ENCODE measurements at places on chromosomes 2 and 18.

DNA sequence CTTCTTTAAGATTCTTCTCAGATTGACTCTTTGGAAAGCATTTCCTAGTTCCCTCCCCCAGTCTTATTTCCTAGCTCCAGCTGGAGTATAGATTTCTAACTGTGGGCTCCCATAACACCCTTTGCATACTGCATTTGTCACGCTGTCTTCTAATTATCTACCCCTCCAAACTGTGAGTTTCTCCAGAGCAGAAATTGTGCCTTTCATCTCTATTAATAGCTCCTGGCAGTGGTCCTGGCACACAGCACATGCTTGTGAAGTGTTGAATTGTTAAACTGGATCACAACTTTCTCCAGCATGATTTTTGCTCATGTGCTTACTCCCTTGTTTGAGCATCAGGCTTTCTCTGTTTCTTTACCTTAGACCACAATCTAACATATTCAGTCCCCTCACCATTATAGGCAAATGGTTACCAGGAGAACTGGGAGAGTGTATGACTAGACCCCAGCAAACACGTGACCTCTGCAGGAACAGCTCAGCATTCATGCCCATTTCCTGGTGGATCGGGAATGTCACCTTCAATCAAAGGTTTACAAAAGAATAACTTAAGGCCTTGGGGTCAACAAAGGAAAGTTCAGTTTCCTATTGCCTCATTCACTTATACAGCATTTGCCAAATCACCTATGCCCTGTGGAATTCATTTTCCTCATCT lies 175.7 kb upstream of the TANK start:
- no peaks in the 10 kb centered on the region for H3K27me3 ChIP-seq
- H3K27ac ChIP-seq, result no peak overlapping the region

DNA sequence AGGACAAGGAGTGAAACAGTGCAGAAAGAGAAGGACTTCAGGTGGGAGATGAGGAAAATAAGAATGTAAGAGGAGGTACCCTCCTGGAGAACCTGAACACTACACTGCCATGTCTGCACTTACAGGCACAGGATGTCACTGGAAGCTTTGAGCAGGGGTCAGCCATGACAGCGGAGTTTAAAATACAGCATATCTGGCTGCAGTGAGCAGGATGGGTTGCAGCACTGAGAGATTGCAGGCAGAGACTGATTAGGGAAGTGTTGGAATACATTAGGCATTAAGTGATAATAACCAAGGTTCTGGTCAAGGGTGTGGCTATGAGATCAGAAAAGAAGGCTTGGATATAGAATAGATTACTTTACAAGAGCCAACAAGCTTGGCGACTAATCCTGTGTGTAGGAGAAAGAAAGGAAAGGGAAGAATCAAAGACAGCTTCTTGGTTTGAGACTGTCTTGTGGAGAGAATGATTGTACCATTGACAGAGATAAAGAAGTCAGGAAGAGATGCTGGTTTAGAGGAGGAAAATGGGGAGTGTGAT lies 171.1 kb upstream of the RBMS1 start:
- no peak overlapping the region for H3K4me3 ChIP-seq
- no peaks in the 10 kb centered on the region for H3K27me3 ChIP-seq
- H3K4me1 ChIP-seq, result no peaks in the 10 kb centered on the region
- H3K36me3 ChIP-seq, result no peaks in the 10 kb centered on the region

DNA sequence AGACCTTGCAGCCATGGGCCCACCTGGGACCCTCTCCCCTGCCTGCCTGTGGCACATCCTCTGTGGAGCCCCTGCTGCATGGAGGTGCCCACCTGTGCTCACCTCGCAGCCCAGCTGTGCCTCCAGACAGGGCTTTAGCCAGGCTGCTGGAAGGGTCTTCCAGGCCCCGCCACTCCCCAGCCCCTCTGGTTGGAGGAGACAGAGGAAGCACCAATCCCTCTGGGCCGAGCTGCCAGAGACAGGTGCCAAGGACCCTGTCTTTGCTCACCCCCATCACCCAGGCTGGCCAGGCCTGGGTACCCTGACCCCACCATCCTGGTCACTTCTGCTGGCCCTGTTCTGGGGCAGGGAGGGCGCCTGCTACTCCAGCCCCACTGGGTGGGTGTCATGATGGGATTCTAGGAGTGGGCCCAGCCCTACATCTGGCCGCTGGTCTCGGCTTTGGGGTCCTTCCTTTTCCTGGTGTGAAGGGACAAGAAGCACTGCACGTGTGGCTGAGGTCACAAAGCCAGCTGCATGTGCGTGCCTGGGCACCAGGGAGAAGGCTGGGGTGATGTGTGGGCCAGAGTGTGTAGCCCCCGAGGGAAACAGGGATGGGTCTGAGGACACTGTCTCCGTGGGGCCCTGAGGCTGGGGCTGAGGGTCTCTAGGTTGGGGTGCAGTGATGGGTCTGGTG lies 9.3 kb upstream of the NEU4 start:
- H3K27me3 ChIP-seq, result peaks cover 8% of the 10 kb centered on the region
- no peak overlapping the region for H3K27ac ChIP-seq
- H3K4me3 ChIP-seq, result no peak overlapping the region
- DNase-seq, result no peak
- H3K4me1 ChIP-seq, result peaks cover 17% of the 10 kb centered on the region

DNA sequence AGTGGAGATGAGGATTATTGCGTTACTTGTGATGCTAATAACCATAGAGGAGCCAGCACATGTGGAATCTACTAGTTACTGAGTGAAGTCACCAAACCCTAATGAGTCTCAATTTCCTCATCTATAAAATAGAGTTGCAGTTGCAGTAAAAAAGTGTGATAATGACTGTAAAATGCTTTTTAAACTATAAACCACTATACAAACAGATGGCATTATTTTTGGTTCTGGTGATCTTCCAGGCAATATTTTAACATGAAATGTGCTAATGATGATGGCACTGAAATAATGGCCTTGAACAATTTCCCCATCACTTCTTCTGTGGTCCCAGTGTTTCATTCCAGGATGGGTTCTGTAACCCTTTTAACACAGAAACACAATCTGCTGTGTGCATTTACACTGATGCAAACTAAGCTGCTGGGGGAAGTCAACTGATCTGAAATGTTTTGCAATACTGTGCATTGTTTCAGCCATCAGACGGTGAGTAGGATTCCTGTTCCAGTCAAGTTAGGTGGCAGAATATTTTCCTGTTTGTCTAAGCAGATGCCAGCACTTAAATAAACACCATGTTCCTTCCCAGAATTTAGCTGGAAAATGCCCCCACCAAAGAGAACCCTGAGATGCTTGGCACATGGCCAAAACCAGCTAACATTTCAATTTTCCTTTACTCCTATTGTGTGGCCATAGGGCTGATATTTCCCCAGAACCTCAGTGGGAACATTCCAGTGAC lies 52.6 kb downstream of the TACR1 start:
- peak overlapping the region; percentile 52 for H3K27ac ChIP-seq
- H3K27me3 ChIP-seq, result no peaks in the 10 kb centered on the region
- no peaks in the 10 kb centered on the region for H3K36me3 ChIP-seq

DNA sequence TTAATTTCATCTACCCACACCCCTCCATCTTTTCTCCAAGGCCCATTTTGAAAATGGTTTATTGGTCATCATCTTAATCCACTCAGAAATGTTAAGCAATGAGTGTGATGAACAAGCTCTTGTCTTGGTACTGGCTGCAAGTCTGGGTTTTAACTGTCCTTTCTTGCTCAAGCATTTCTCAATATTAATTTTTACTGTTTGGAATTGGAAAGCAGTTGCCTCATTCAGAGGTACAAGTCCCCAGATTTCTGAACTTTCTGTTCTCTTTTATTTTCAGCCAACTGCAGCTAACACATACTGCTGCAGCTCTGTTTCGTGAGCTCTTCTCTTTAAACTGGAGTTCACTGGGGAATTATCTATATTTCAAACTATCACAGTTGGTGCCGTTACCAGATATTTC lies 99.4 kb upstream of the TEX51 start:
- no peak overlapping the region for H3K27ac ChIP-seq
- no peaks in the 10 kb centered on the region for H3K36me3 ChIP-seq
- no peak for DNase-seq

GRCh38 chr18:58225101-58225500 lies 181.1 kb downstream of the NEDD4L start:
- H3K27me3 ChIP-seq, result no peaks in the 10 kb centered on the region
- no peak overlapping the region for H3K4me3 ChIP-seq
- no peak for DNase-seq
- no peaks in the 10 kb centered on the region for H3K36me3 ChIP-seq
- H3K4me1 ChIP-seq, result peaks cover 48% of the 10 kb centered on the region

DNA sequence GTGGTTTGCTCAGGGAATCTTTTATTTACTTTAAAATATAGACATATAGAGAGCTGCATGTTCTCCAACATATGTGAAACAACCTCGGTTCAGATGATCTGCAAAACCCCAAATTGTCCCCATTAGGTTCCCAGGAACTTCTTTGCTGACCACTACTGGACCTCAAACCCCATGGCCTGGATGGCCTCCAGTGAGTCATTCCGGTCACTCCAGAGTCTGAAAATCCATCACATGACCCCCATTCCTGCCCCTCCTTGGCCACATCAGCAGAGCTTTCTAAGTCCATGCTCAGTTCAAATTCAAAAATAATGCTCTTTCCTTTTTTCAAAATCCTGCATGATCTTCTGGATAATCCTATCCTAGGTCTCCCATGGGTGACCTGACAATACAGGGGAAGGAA lies 271.0 kb downstream of the TNS1 start:
- no peak overlapping the region for H3K4me3 ChIP-seq
- H3K4me1 ChIP-seq, result peaks cover 4% of the 10 kb centered on the region
- H3K27me3 ChIP-seq, result no peaks in the 10 kb centered on the region
